ENCODE measurements at places on chromosomes 7 and 10.

- no peak overlapping the region for H3K27ac ChIP-seq
- H3K4me1 ChIP-seq: no peaks in the 10 kb centered on the region
- DNase-seq: peak; percentile 6
- H3K27me3 ChIP-seq: peaks cover 14% of the 10 kb centered on the region
Measured at GRCh38 chr7:33926535-33926934, 21.2 kb downstream of the BMPER start.

- H3K4me3 ChIP-seq: no peak overlapping the region
- no peak overlapping the region for H3K27ac ChIP-seq
- no peaks in the 10 kb centered on the region for H3K4me1 ChIP-seq
- H3K36me3 ChIP-seq: no peaks in the 10 kb centered on the region
- DNase-seq: no peak
- H3K27me3 ChIP-seq: peaks cover 16% of the 10 kb centered on the region
Measured at GRCh38 chr10:409408-410040, 274.3 kb downstream of the ZMYND11 start.

GRCh38 chr7:43475983-43476382 is 106.9 kb upstream of the STK17A start:
- no peaks in the 10 kb centered on the region for H3K4me1 ChIP-seq
- no peaks in the 10 kb centered on the region for H3K27me3 ChIP-seq
- no peak for DNase-seq
- H3K36me3 ChIP-seq: no peaks in the 10 kb centered on the region

DNA sequence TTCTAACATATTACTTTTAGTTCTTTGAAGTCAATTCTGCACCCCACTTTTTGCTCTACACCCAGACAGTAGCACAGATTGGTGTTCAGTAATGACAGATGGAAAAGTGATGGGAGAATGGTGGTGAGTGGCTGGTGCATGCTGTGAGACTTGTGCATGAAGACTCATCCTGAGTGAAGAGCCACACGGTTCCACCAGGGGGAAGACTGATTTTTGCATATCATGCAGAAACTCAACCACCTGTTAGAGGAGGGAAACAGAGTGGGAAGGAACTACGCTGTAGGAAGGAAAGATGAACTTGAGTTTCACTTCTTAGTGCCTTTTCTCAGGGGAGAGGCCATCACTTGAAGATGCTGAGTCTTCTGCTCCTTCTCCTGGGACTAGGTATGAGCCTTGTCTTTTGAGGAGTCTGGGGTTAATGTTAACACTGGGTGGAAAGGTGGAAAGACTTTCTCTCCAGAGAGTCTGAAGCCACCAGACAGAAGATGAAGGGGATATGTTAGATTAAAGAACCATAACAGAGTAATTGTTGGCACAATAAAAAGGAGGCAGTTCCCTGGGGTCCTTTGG is 9.3 kb upstream of the PRSS1 start:
- peaks cover 69% of the 10 kb centered on the region for H3K27me3 ChIP-seq
- peak; percentile 24 for DNase-seq
- H3K4me1 ChIP-seq: no peaks in the 10 kb centered on the region
- no peak overlapping the region for H3K4me3 ChIP-seq

DNA sequence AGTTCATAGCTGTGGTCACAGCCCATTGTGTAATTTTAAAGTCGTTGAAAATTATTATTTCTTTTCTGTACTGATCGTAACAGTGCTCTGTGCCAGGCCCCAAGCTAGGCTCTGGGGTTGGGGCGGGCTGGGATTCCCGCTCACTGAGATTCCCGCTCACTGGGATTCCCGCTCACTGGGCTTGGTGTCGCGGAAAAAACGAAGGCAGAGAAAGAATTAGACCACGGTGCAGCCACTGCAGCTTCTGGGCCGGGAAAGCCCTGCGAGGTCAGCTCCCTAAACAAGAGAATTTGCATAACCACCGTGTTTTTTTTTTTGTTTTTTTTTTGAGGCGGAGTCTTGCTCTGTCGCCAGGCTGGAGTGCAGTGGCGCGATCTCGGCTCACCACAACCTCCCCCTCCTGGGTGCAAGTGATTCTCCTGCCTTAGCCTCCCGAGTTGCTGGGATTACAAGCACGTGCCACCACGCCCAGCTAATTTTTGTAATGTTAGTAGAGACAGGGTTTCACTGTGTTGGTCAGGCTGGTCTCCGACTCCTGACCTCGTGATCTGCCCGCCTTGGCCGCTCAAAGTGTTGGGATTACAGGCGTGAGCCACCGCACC is 31.2 kb downstream of the FOXK1 start:
- DNase-seq: no peak
- no peak overlapping the region for H3K27ac ChIP-seq
- H3K4me1 ChIP-seq: peaks cover 20% of the 10 kb centered on the region
- H3K4me3 ChIP-seq: no peak overlapping the region

DNA sequence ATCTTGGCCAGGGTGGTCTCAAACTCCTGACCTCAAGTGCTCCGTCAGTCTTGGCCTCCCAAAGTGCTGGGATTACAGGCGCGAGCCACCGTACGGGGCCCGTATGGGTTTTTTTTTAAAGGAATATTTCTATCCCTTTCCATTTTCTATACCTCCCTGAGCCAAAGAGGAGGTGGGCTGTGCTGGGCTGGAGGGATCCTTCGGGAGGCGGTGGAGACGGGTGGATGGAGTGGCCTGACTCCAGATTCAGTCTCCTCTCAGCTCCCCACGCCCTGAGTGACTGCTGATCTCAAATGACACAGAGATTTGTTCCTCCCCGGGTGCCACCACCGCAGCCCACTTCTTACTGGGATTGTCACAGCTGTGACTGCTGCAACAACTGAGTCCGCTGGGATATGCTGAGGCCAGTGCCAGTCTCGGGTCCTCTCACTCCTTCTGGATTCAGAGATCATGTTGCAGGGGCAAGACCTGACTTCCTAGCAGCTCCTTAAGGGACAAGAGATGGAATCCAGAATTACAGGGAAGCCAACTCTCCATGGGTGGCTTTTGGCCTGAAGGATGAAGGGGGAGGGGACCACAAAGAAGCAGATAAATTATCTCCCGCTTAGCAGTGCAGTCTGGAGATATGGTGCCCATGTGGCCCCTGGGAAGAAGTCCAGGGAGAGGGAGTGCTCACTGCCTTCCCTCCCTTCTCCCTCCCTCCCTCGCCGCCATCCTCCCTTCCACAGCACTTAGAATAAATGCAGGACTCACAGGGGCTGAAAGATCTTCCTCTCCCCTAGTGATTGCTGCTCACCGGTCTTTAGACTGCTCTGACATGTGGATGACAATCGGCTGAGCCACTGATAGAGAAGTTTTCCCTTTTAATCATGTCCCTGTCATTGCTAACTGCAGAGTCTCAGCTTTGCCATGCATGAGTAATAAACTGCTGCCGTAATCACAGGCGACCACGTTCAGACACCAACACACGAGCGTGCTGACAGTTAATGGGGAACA is 14.3 kb downstream of the GALNT17 start:
- no peak overlapping the region for H3K27ac ChIP-seq
- no peak overlapping the region for H3K4me3 ChIP-seq
- H3K27me3 ChIP-seq: no peaks in the 10 kb centered on the region
- H3K4me1 ChIP-seq: no peaks in the 10 kb centered on the region
- no peak for DNase-seq
- no peaks in the 10 kb centered on the region for H3K36me3 ChIP-seq
